ENCODE measurements at places on chromosomes 13 and 19. TPM values are rescaled to one million over a fixed set of nuclear protein-coding genes. Genes with fewer than 3 reads are reported as not detected.

ERICH6B gene
- 3.6 TPM for polyA plus RNA-seq

NDUFB7 gene
- polyA plus RNA-seq = 82.7 TPM

GRCh38 chr19:30792561-30793505, 420.6 kb downstream of the ZNF536 start:
- DNase-seq = no peak

DNA sequence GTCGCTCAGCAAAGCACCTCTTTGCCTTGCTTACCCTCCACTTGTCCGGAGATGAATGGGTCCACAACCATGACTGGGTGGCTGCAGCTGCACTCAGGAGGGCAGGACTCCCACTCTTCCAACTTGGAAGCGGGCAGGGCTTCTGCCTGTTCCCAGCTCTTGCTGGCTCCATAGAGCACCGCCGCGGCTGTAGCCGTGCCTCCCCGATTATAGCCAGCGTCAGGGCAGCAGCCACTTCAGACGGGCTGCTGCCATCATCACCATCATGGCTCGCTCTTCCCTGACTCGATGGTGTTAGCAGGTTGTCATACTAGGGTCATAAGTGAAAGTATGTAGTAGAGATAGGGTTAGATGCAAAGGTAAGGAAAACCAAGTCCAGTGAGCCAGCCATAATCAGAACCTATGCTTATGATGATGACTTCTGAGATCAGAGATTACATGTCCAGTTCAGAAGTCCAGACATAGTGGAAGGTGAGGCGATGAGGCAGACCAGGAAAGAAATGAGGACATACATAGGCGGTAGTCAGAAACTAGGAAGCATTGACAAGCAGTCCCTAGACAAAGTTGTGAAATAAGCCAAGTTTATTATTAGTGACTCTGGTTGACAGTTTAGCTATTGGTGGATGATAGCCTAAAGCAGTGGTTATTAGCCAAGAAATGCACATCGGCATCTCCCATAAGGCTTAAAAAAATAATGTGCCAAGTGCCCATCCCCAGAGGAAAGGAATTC, 4.4 kb upstream of the INTS6 start:
- no peak for DNase-seq

B3GNT3 gene
- not detected for polyA plus RNA-seq

- DNase-seq = no peak
Measured at GRCh38 chr13:100106005-100106404, 17.1 kb downstream of the PCCA start.

CEACAM4 gene
- 0.44 TPM for polyA plus RNA-seq

DNA sequence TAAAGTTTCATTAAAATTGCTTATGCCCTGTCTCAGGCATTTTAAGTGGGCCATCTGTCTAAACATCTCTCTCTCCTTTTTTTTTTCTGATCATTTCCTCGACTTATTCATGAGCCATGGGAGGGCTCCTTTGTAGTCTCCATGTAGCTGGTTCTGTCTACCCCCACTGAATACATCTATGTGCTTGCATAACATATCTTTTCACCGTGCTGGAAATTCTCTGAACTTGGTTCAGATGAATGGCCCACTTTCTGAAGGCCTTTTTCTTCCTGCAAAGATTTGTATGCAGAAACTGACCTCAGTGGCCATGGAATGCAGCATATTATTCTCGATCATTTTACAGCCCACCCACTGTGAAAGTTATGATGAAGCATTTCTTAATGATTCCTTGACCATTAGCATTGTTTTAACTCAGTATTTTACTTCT, 225.3 kb downstream of the GGACT start:
- peak; percentile 70 for DNase-seq

STXBP2 gene
- 42.6 TPM for polyA plus RNA-seq

- DNase-seq = no peak
Measured at GRCh38 chr19:2122982-2123381, 26.3 kb downstream of the IZUMO4 start.

- no peak for DNase-seq
Measured at GRCh38 chr13:97483465-97483864, 49.5 kb downstream of the RAP2A start.

ANGPTL4 gene
- polyA plus RNA-seq = 4.6 TPM

DHDH gene
- 1.6 TPM for polyA plus RNA-seq

DNA sequence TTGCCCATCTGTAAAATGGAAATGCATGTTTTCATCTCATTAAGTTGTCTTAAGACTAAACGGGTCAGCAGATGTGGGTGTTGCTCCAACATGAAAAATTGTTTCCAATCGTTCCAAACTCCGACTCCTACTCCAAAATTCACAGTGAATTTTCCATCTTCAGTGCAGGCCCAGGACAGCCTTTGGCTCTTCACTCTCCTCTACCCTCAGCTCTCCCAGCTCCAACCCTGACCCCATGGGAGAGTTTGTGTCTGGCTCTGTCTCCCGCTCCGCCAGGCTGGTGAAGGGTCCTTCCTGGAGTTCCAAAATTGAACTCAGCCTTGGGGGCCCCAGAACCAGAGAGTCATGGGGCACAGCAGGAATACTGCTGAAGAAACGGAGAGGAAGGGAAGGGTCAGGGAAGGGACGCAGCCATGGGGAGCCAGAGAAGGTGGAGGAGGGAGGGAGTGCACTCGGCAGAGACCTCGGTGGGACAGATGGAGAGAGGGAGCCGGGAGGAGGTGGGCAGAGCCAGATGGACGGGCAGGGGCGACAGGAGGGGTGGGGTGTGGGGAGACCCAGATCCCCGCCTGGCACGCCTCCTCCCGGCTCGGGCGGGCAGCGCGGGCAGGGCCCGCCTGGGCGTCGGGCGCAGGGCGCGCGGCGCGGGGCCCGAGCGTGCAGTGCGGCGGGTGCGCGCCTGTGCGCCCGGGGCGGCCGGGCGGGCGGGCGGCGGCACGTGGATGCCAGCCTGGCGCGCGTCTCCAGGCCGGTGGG, 45.6 kb downstream of the CELF5 start:
- no peak for DNase-seq

Data from right lung (tissue), 10 donors.